Activated T-cell treated with anti-CD3 and anti-CD28 coated beads, Interleukin-2, amount 50 U/mL, for 72 hours (primary cell): ENCODE measurements at places on chromosomes 7 and 10. TPM values are rescaled to one million over a fixed set of nuclear protein-coding genes. Genes with fewer than 3 reads are reported as not detected.

- peaks cover 13% of the 10 kb centered on the region for H3K4me1 ChIP-seq
- DNase-seq: no peak
- peaks cover 75% of the 10 kb centered on the region for H3K27me3 ChIP-seq
- H3K36me3 ChIP-seq: peaks cover 11% of the 10 kb centered on the region
These were observed 89.2 kb upstream of the JAZF1 start for GRCh38 chr7:28269700-28270361.

IL2RA gene
- total RNA-seq: 1,110 TPM

DNA sequence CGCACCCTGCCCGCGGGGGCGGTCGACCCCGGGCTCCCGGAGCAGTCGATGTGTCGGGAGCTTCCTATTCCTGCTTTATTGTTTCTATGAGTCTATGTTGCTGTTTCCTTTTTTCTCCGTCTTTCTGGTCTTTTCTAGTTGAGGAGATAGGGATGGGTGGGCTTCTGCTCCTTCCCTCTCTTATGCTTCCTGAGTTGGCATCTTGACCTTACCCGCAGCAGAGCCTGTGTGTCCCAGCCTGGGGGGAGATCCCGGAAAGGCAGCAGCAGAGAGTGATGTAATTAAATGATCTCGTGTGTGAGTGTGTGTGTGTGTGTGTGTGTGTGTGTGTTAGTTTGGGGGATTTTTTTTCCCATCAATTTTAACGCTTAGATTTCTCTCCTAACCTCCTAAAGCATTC is 486 bp upstream of the SORCS1 start:
- H3K27ac ChIP-seq: no peak overlapping the region
- peaks cover 9% of the 10 kb centered on the region for H3K27me3 ChIP-seq
- DNase-seq: no peak

- H3K36me3 ChIP-seq: no peaks in the 10 kb centered on the region
- no peak overlapping the region for H3K4me3 ChIP-seq
- no peaks in the 10 kb centered on the region for H3K27me3 ChIP-seq
- H3K27ac ChIP-seq: no peak overlapping the region
- no peak for DNase-seq
- no peaks in the 10 kb centered on the region for H3K4me1 ChIP-seq
These were observed 544.2 kb downstream of the KIF20B start for GRCh38 chr10:90245623-90246022.

DNA sequence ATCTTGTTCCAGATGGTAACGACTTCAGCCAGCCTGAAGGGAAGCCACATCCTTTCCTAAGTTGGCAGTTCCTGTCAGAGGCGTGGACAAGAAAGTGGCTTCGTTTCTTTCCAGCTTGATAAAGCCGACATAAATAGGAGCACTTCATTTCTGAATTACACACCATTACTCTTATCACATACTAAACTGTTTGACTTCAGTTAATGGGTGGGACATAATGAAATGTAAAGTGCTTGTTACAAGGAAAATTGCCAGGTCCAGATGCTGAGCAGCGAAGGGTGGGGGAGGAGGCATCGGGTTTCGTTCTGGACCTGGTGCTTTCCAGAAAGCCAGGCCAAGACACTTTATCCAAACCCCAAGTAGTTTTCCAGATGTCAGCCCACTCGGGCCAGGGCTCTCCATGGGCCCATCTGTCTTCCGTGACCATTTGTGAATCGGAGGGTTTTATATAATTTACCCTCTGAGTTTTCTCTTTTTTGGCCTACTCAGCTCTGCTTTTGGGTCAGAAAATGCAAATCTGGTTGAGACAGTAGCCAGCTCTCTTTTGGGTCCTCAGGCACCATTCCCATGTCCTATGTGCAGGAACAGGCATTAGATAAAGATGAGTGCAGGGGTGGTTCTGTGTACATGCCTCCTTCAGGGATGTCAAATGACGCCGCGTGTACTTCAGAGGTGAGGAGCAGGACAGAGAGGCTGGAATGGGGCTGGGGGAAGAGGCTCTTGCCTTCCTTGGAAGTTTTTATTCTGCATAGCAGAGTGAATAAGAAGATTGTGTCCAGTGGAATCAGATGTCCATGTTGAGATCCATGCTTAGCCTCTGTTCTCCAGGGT is 90.2 kb downstream of the TACC2 start:
- no peak overlapping the region for H3K27ac ChIP-seq
- DNase-seq: no peak
- H3K4me3 ChIP-seq: no peak overlapping the region
- no peaks in the 10 kb centered on the region for H3K36me3 ChIP-seq
- no peaks in the 10 kb centered on the region for H3K4me1 ChIP-seq

DNA sequence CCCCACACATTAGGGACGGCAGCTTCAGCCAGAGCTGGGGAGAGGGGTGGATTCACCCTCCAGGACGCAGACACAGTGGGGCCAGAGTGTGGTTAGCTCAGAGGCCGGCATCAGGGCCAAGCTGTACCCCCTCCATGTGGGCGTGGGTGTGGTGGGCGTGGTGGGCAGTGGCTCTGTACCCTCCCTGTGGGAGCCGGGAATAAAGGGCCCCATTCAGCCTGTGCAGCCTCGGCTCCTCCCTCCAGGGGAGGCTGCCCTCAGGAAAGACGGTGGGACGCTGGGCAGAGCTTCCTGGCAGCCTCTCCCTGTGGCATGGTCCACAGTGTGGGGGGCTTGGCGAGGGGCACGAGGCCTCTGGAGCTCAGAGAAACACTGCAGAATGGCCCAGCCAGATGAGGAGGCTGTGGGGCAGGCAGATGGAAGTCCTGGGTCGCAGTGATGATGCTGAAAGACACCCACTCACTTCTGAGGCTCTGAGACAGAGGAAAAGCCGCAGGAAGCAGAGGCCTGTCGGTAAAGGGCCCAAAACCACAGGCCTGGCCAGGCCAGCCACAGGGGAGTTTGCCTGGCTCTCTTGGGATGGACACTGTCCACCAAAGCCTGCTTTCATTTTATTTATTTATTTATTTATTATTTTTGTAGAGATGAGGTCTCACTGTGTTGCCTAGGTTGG is 108.0 kb downstream of the SH3PXD2A start:
- no peaks in the 10 kb centered on the region for H3K36me3 ChIP-seq
- peak overlapping the region; percentile 80 for H3K27ac ChIP-seq
- H3K4me1 ChIP-seq: peaks cover 44% of the 10 kb centered on the region
- no peaks in the 10 kb centered on the region for H3K27me3 ChIP-seq
- H3K4me3 ChIP-seq: peak overlapping the region; percentile 44

ZNF804B gene
- not detected for total RNA-seq

PLCE1 gene
- total RNA-seq: 0.12 TPM

MYL10 gene
- total RNA-seq: not detected
